ENCODE measurements at places on chromosomes 16 and 17.

- no peak for DNase-seq
Measured at GRCh38 chr16:79210607-79211006, 389.9 kb downstream of the MAF start.

- no peak for DNase-seq
Measured at GRCh38 chr17:1646199-1646875, 805 bp upstream of the SCARF1 start.

GRCh38 chr17:5583426-5584382, 605 bp downstream of the NLRP1 start:
- DNase-seq: no peak

GRCh38 chr17:40799859-40800258, at the start of gene KRT28:
Gene KRT28 (minus strand): TSS chr17:40799959. CDS start chr17:40799893, 66 bp downstream.
- no peak for DNase-seq

GRCh38 chr17:81336296-81336929, 41.3 kb upstream of the SLC38A10 start:
- DNase-seq: no peak

- no peak for DNase-seq
Measured at GRCh38 chr17:57518587-57519581, 226.2 kb downstream of the CCDC182 start.

DNA sequence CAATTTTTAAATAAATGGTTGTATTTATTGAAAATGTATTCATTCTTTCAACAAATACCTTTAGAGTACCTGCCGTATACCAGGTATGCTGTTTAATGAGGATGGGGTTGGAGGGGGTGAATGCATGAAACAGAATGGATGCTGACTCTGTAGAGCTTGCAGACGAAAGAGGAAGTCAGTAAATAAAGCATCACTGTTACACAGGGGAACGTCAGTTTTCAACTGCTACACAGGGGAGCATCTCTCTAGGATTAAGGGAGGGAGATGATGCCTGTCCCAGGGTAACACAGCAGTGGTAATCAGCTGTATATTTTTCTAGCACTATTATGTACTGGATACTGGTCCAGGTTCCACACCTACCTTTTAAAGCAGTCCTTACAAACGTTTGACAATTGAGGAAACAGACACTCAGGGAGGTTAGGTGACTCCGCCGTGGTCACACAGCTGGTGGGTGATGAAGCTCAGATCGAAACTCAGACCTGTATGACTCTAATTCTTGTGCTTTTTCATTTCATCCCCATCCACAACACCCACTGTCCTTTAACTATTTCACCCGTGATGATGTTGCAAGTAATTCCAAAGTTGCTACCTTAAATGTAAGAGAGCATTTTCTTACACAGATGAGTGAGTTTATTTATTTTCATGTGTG, 452.1 kb upstream of the HSBP1 start:
- no peak for DNase-seq

DNA sequence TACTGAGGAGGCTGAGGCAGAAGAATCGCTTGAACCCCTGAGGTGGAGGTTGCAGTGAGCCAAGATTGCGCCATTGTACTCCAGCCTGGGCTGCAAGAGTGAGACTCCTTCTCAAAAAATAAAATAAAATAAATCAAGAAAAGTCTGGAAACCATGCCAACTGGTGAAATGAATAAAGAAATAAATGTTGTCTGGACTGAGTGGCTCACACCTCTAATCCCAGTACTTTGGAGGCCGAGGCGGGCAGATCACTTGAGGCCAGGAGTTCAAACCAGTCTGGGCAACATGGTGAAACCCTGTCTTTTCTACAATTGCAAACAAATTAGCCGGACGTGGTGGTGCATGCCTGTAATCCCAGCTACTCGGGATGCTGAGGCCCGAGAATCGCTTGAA, 744 bp upstream of the LRRC37A3 start:
- no peak for DNase-seq

GRCh38 chr16:64449506-64449905, 672.4 kb downstream of the CDH11 start:
- no peak for DNase-seq

DNA sequence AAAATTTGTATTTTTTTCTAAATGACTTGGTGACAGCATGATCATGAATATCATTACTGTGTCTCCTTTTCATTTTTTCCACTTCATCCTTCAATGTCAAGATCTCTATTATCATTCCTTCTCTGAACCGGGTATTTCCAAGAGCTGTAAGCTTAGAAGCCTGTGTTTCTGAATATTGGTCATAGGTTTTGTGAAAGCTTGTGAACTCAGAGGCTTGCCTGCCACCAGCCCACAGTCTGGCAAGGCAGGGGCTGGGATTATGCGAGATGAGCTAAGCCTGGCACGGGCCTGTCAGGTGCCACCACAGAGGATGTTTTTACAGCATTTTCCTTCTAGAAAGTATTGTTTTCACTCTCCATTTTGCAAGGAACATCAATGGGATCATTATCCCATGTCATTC, 92.8 kb downstream of the MYH10 start:
- DNase-seq: no peak

- no peak for DNase-seq
Measured at GRCh38 chr16:85856585-85856984, 42.4 kb upstream of the IRF8 start.

DNA sequence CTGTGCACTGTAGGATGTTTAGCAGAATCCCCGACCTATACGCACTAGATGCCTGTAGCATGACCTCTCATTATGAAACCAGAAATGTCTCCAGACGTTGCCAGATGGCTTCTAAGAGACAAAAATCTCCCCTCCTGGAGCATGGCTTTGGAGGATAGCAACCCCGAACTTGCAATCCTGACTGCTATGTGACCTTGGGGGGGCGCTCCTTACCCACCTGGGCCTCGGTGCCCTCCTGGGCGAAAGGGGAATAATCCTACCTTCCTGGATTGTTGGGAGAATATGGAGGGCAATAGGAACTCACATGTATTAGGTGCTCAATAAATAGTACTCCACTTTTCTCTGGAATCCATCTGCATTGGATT, 8.1 kb downstream of the MRM1 start:
- no peak for DNase-seq

DNA sequence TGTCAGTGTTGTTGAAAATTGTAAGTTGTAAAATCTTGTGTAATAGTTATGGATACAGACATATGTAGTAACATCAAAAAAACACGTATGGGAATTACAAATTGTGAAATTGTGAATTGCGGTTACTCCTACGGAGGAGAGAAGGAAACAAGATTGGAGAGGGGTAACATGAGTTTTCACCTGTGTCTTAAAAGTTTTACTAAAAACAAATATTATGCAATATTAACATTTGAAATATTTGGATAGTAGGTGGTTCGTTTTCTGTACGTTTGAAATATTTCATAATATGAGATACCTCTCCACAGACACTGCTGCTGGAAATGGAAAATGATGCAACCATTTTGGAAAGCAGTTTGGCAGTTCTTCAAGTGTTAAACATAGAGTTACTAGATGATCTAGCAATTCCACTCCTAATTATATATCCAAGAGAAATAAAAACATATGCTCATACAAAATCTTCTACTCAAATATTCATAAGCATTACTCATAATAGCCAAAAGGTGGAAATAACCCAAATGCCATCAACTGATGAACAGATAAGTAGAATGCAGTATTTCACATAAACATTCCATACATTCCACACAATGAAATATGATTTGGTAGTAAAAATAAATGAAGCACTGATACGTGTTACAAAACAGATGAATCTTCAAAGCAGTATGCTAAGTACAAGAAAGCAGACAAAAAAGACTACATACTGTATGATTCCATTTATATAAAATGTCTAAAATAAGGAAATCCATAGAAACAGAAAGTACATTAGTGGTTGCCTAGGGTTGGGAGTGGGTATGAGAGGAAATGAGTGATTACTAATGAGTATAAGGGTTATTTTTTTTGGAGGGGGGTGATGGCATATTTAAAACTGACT, 40.7 kb upstream of the ABCA10 start:
- no peak for DNase-seq

- no peak for DNase-seq
Measured at GRCh38 chr16:46883353-46883689, 841 bp upstream of the GPT2 start.

- no peak for DNase-seq
Measured at GRCh38 chr16:84040823-84041820, 1.5 kb downstream of the SLC38A8 start.

GRCh38 chr16:50878966-50879615, 137.2 kb downstream of the CYLD start:
- no peak for DNase-seq

- DNase-seq: no peak
Measured at GRCh38 chr16:66750279-66751052, 943 bp downstream of the DYNC1LI2 start.

- DNase-seq: no peak
Measured at GRCh38 chr16:31274831-31275816, 15.3 kb downstream of the ITGAM start.

DNA sequence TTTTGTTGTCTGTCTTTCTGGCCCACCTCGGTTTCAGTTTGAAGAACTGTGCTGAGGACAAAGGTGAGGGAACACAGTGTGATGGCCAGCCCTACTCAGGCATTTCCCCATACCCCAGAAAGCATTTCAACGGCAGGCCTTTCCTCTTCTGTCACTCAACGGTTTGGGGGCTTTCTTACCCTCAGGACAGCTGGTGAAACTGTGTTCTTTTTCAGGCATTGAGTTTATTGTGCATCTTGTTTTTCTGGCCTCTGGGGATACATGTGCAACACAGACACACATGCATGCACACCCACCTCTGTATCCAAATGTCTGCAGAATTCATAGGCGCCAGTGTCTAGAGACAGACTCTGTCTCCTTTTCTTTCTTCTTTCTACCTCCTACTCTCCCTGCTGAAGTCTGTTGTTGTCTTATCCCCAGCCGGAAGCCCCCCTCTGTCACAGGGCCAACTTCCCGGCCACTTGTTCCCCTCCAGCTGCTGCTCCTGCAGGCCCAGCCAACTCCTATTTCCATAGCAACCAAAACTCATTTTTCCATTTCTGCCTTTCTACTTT, 17.0 kb downstream of the CHD9 start:
- DNase-seq: no peak

DNA sequence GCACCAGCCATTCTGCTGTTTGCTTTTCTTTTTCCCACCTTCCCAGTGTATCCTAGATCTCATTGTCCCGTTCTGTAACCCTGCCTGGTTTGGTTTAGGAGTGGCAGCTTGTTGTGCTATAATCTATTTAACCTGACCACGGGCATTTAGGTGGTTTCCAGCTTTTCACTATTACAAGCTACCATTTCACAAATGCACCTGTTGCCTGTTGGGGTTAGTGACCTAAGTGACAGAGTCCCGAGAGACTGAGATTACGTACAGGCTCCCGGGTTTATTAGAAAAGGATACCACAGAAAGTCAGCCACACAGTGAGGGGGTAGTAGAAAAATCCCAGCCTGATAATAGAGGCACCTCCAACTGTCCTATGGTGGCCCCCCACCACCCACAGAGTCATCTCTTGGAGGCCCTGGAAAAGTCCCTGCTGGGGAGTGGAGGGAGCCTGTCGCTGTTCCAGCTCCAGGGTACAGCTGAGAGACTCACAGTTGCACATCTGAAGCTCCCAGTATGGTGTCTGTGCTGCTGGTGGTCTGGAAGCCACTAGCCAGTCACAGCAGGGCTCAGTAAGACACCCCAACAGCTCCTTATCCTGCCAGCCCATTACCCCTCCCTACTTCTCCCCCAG, 21.2 kb downstream of the CLEC16A start:
- no peak for DNase-seq

DNA sequence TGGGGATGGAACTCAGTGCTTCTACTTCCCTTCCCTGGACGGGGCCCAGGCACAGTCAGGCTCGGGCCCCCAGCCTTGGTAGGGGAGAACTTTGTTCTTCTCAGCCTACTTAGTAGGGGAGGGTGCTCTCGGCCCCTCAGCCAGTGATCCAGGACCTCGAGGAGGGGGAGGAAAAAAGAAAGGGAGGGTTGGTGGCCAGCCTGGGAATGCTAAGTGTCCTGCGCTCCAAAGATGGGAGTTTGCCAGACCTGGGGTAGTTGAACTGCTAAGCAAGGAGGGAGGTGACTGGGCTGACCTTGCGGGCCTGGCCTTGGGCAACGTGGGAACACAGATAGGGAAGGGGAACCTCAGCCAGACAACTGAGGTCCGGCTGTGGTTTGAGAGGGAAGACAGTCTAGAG, 12.2 kb downstream of the ADGRG1 start:
- DNase-seq: no peak

Measured in stimulated activated CD8-positive, alpha-beta memory T cell treated with anti-CD3 and anti-CD28 coated beads, Interleukin-4, amount 100 ng/mL, for 4 hours (primary cell).